ENCODE measurements at places on chromosomes 5 and 9.
A peak's percentile ranks its signal among the peaks of the same experiment; 100 is the strongest.

DNA sequence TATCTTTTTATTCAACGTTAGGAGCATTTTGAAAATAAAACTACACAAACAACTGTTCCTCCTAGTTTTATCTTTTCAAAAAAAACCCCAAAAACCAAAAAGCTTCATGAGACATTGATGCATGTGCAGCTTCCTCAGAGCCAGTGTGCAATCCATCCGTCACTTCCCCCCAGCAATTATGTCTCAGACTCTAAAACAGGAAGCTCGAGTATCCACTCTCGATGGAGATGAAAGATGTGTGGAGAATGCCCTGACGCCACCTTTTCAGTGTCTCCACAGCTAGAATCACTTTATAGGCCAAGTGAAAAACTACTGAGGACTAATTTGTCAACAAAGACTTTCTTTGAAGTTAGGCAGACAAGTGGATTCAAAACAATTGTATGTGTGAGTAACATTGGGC is 408.9 kb upstream of the SMARCA2 start:
- no peak for DNase-seq

DNA sequence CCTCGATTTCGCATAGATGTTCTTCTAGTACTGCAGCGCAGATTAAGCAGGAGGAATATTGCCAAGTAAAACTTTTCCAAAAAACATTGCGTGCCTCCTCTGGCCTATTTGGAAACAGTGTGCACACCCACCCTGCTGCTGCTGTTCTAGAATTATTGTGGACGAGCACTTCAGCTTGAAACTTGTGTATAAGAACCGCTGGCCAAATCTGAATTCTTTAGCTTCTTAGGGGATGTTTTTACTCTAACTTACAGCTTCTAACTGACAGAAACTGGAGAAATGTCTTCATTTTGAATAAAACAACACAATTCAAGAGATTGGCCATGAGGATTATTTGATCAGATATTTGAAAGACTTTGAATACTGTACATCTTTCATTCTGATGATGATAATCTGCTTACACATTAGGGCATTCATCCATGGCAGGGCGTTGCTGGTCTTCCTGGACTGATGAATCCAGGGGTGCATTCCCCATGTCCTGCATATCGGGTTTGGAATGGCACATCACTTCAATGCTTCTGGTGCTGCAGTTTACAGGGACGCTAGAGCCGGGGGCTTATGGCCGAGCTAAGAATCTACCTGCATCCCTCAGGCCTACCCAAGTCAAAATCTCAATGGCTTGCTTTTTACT is 6.5 kb downstream of the ADAMTS16 start:
- DNase-seq, result no peak

DNA sequence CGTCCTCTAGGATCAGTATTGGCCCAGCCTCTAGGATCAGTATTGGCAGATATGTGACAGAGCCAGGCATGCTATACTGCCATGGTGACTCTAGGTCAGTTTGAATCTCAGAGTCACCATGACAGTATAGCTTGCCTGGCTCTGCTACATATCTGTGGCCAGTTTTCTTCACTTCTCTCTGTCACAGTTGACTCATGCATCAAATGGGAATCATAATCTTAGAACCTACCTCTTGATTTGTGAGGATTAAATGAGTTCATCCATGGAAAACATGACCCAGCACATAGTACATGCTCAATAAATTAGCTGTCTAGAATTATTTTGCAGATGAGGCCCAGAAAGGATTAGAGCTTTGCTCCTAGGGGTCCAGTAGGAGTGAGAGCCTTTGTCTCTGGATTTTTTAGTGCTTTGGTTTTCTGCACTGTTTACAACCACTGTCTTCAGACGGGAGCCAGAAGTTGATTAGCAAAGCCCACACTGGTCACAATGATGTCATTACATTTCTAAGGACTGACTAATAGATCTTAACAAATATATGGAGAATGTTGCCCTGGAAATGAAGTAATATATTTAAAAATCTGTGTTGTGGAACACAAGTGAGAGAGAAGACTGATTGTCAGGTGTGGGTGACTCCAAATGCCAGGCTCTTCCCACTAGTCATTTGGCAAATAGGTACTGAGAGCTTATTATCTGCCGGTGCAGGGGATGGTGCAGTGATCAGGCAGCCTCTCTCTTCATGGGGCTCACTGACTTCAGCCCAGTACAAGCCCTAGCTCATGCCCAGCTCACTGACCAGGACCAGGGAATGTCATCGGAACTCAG is 76.0 kb downstream of the COL15A1 start:
- DNase-seq, result no peak

DNA sequence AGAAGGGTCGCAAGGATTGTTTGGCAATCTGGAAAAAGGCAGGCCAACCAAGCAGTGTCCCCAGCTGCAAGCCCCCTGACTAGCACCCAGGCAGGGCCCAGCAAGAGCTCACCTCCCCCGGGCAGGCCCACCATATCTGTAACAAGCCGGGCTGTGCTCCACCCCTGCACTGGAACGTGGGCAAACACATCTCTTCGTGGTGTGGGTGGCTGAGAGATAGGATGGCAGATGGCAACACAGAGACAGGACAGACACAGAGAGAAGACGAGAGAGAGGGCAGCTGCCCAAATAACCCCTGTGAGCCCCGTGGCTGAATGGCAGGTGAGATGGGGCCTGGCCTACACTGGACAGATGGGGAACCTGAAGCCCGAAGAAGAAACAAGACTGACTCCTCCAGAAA is 9.4 kb downstream of the BBLN start:
- no peak for DNase-seq

- DNase-seq, result no peak
These were observed 51.3 kb upstream of the FREM1 start for GRCh38 chr9:14961372-14962068.

- no peak for DNase-seq
These were observed 82.9 kb downstream of the CEMIP2 start for GRCh38 chr9:71685394-71685793.

- DNase-seq, result no peak
These were observed 151.0 kb upstream of the MSX2 start for GRCh38 chr5:174573221-174573994.

DNA sequence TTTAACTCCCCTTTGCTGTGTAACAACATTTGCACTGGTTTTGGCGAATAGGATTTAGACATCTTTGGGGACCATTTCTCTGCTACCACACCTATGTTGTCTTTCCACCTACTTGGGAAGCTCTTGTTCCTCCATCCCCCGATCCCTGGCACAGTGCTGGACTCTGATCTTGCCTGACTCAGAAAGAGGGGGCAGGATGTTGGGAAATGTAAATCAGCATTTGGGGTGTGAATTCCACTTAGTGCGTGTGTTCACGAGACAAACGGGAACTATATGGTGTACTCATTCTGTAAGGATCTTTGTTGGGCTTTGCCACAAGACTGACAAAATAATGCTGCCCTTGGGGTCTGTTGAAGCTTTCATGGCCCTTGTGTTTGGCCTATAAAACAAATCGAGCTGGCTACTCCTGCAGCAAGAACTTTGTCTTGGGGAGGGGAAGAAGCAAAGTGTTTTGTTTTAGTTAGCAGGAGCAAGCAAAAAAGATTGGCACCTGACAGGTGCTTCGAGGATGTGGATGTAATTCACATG is 18.5 kb downstream of the TMEM268 start:
- no peak for DNase-seq

GRCh38 chr5:180330810-180331646 is 22.1 kb downstream of the GFPT2 start:
- DNase-seq, result no peak

GRCh38 chr5:178383301-178383918 is 150.8 kb upstream of the PHYKPL start:
- no peak for DNase-seq

- DNase-seq, result no peak
These were observed 279.1 kb downstream of the TLE1 start for GRCh38 chr9:81410201-81410600.

DNA sequence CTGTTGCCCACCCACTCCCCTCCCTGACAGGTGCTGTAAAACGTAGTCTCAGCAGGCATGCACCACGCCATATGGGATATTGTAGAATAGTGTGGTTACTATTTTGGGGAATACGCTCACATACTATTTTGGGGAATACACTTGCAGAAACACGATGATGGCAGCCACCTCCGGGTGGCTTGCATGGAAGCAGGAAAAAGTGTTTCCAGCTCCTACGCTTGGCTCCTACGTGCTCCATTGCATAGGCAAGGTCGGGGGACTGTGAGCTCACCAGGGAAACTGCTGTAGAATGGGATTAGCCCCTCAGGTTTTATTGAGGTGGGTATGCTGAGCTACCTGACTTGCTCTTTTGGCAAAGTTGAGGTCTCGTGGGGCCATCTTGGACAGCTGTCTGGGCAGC is 160.3 kb upstream of the NFIL3 start:
- DNase-seq, result no peak

DNA sequence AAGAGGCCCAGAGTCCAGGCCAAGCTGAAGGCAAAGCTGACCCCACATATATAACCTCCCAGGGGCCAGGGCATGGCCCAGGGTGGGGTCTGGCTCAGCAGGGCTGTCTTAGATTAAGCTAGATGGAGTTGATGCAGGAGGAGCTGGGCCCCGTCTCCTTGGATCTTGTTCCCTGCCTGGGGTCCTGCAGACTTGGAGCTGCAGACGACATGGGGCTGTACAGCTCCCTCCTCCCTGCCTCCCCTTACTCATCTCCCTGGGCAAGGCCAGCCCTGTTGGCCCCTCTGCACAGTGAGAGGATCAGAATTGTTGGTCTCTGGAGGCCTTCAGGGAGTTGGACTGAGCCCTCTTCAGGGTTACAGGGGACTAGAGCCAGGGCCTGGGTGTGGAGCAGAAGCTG is 134.9 kb downstream of the RGS3 start:
- DNase-seq, result no peak

DNA sequence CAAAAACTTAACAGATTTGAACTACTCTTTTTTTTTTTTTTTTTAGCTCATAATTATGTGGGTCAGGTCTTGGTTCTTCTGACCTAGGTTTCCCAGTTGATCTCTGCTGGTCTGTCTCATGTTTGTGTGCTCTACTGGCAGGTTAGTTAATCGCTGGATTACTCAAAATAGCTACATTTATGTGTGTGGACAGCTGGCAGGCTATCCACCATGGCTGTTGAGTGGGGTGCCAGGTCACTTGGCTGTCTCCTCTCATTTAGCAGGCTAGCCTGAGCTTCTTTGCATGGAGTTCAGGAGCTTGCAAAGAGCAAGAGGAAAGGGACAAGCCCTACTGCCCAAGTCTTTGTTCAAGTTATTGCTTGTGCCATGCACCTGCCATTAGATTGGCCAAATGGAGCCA is 9.3 kb downstream of the ADCY2 start:
- DNase-seq, result no peak

DNA sequence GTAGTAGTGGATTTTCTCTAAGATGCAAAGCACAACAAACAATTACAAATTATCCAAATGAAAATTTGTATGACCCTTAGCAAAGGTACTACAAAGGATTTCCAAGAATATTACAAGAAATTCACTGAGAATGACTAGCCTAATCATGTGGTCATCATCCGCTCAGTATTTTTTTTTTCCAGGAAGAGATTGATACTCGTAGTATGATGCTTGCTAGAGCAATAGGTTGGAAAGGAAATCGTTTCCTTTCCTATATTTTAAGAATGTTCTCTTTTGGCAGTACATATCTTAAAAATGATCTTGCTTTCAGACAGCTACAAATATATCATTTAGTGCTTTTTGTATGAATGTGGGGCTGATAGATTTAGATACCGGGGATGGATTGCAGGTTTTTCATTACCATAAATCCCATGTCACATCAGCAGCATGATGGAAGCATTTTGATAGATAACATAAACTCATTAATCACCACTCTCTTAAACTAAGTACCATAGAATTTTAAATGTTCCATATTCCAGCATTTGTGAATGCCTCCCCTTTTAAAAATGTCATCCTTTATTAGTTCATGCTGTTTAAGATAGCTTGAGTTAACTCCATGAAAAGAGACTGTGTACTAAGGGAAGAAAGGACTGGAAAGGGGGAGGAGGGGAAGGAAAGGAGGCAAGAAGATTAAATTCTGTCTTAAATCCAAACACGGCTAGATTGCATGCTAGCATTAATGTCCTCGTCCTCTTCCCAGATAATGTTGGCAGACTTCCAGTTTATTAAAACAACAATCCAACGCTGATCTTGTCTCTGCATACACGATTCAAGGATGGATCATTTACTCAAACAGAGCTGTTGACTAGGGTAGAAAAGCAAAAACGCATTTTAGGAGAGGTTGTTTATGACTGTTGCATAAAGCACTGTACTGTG is 311.7 kb upstream of the ZNF608 start:
- peak; percentile 2 for DNase-seq

- no peak for DNase-seq
These were observed 25.3 kb upstream of the IFNE start for GRCh38 chr9:21507483-21507790.

DNA sequence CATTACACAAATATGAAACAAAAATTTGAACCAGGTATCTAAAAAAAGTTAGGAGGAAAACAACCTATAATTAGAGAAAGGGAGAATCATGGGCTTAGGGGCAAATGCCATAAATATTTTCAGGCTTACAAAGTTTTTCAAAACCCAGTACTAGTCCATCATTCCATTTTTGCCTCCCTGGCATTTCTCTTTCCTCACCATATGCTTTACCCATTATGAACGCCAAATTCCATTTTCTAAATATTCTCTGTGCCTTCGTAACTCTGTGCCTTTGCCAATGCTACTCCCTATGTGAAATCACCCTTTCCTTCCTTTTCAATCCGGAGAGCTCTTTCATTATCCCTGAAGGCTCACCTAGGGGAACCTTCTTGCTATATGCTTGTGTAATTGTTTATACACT is 434.1 kb downstream of the ZSWIM6 start:
- no peak for DNase-seq

GRCh38 chr9:109469646-109470358 is 28.3 kb downstream of the PTPN3 start:
- DNase-seq, result peak; percentile 54

GRCh38 chr9:111909444-111909843 is 12.8 kb downstream of the UGCG start:
- DNase-seq, result no peak

GRCh38 chr5:39331861-39332381 is 32.4 kb downstream of the C9 start:
- DNase-seq, result no peak

GRCh38 chr9:93258818-93259489 is 75.0 kb downstream of the WNK2 start:
- DNase-seq, result no peak

DNA sequence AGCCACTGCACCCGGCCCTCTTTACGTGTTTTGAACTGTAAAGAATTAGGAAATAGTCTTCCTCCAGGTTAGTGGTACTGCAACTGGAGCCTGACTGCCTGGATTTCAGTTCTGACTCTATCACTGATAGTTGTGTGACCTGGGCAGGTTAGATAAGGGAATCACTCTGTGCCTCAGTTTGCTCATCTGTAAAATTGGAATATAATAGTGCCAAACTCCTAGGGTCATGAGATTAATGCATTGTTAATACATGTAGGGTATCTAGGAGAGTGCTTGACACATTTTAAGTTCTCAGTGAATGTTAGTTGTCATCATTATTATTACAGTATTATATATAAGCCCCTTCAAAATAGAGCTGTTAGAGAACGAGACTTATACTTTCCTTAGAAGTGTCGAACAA is 72.5 kb upstream of the FSD1L start:
- DNase-seq, result no peak

DNA sequence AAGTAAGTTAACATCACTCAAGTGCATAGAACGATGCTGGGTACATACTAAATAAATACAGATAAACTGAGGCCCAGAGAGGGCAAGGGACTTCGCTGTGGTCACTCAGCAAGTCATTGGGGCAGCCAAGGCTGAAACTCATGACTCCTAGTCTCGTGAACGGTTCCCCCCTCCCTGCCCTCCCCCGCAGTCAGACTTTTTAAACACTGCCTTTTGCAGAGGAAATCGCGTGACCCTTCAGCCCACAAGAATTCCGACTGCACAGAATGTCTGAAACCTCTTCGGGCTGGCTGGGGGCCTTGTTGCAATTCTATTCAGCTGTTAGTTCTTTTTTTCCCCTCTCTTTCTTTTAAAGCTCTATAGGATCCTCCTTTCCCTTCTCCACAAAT is 28.1 kb downstream of the NEK6 start:
- DNase-seq, result no peak
